ENCODE measurements at places on chromosomes 1 and 21. TPM values are rescaled to one million over a fixed set of nuclear protein-coding genes. Genes with fewer than 3 reads are reported as not detected.

DNA sequence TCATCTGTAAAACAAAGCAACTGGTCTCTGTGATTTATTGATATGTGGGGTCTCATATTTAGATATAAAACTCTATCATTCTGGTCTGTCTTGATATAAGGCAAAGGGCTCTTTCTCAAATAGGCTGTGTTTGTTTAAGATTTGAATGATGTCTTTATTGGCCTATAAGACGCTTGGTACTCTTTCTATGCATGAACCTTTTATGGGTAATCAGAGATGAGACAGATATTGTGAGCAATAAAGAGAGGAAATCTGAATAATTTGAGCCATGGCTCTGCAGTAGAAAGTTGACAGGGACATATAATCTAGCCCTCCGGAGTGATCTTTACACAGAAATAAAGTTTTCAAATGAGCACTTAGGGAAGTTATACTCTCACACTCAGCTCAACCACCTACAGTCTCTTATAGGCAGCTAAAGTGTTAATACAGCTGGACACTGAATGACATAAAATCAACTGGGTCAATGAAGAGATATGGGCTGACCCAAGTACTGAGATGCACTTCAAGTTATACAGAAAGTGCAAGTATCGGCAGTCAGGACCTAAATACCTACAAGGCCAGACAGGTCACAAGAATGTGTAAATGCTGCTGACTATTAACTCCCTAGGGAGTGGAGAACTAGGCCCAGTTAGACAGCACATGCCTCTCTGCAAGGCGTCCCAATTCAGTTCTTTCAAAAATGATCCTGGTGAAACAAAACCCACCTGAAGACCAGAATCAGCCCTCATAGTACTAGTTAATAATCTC, 111.0 kb downstream of the PTPN14 start:
- DNase-seq: no peak

DNA sequence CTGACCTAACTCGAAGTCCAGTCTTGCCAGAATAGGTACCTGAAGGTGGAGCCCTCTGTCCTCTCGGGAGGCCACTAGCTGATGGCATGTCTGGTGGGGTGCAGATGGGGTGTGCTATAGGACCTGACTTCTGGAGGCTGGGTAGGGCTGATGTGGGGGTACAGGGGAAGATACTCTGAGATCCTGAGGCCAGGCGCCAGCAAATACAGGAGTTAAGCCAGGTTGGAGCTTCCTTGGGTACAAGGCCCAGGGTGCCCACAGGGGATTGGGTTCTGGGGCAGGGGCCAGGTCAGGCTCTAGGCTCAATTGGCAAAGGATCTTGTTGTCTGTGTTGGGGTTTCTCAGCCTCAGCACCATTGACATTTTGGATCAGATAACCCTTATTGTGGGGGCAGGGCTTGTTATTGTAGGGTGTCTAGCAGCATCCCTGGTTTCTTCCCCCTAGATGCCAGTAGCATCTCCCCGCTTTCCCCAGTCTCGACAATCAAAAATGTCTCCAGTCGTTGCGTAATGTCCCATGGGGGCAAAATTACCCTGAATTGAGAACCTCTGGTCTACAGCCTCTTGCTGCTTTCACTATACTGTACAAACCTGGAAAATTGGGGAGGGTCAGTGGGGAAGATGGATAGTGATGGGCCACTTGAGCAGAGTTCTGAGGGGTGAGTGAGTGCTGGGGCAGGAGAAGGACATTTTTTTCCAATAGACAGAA, 9.2 kb downstream of the PTPRF start:
- DNase-seq: peak; percentile 66

DNA sequence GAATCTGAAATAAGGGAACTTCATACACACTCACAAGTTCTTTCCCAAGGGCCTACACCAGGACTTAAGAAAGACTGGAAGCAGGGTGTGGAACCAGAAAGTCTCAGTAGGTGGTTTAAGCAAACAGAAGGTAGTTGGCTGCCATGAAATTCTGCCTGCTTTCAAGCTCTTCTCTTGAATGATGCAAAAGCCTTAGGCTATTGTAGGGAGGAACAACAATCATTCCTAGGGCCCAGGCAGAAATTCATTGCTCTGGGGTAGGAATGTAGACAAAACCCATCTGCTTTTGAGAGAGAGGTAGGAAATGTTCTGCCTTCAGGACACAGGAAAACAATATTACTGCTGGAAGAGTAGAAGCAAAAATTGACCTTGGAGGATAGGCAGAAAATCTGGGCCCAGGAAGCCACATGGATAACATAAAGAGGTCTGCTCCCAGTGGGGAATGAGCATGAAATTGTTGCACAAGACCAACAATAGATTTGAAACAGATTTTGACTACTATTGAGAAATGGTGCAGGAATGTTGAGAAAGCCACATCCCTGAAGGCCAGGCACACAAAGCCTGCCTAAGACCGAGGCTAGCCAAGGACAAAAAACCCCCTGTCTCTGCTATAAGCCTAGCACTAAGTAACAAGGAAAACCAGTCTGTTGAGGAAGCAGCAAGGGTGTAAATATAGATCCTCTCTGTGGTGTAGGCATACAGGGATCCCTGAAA, 22.7 kb upstream of the SFT2D2 start:
- DNase-seq: no peak

DNA sequence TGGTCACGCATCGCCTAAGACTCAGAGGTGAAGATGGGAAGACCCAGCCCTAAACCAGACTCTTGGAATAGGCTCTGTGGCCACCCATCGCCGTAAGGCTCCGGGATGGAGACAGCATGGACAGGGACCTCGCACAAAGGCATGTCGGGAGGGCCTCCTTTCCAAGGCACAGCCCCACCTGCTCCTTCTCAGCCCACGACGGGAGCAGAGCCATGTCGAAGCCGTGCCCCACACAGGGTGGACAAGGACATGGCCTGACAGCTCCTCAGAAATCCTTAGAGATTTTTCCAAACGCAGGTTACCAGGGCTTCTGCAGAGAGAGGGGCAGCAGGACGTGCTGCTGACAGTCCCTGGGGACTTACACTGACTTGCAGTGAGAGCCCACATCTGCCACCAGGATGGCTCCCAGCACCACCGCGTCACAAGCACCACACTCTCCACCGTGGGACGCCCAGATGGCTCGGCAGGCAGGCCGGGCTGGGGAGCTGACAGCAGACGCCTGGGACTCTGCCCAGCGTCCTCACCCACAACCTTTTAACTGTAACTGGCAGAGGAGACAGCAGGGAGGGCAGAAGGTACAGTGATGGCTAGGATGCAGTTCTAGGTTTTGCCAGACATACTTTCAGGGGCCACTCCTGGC, 12.0 kb downstream of the SSU72 start:
- DNase-seq: no peak

Gene KRTAP20-1
- total RNA-seq: not detected

Gene HEYL
- 26.3 TPM for total RNA-seq

Gene SHISAL2A
- total RNA-seq: 0.96 TPM

Measured in aorta (tissue), 5 donors.